ENCODE measurements at places on chromosomes 16 and 17.

GRCh38 chr16:19109288-19109664 is 4.5 kb upstream of the ITPRIPL2 start:
- DNase-seq = no peak

DNA sequence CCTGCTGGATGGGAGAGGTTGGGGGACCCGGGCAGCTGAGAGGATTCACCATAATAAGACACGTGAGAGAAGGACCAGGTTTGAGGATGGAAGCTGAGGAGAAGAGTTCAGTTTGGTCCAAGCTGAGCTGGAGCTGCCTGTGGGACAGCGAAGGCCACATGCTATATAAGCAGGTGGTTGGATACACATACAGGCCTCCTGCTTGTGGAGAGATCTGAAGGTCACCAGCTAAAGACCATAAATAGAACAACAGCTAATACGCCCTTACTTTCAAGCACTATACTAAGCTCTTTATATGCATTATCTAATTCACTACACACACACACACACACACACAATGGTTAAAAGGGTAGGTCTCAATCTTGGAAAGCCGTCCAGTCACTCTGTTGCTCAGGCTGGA is 32.1 kb downstream of the DUSP14 start:
- no peak for DNase-seq

DNA sequence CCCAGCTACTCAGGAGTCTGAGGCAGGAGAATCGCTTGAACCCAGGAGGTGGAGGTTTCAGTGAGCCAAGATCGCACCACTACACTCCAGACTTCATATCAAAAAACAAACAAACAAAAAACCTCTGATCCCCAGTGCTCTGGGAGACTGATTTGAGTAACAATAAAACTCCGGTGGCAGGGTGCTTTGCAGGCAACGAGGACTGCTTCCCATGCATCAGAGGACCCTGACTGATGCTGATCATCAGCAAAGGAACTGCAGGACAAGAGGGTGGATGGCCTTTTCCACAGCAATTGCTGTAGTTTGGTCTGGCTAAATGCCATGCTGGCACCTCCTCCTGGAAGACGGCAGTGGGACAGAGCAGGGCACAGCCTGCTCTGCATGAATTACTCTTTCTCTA is 6.4 kb upstream of the SLC39A11 start:
- DNase-seq = no peak

DNA sequence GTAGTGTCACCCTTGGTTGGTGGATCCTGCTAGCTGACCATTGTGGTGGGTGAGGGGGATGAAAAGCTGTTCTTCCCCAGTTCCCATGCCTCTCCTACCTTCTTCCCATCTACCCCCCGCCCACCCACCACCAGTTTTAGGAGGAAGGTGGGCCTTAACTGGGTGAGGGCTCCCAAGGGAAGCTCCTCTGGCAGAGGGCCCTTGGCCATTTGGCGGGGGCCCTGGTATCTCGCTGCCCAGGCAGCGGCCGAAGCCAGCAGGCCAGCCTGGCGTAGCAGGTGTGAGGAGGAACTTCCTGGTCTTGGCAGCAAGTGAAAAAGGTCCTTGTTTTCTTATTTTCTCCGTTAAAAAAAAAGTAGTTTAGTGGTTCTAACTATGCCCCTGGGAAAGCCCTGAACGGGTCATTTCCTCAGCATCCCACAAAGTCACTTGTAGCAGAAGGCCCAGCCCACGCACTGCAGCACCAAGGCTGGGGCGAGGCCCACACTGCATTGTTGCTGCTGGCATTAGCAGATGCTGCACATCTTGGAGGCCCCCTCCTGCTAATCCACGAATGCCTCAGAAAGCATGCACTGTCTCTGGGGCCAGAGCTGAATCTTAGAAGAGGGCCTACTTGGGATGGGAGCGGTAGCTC is 72.5 kb downstream of the MPRIP start:
- DNase-seq = no peak

- no peak for DNase-seq
Measured at GRCh38 chr17:57577751-57578607, 167.1 kb downstream of the CCDC182 start.

DNA sequence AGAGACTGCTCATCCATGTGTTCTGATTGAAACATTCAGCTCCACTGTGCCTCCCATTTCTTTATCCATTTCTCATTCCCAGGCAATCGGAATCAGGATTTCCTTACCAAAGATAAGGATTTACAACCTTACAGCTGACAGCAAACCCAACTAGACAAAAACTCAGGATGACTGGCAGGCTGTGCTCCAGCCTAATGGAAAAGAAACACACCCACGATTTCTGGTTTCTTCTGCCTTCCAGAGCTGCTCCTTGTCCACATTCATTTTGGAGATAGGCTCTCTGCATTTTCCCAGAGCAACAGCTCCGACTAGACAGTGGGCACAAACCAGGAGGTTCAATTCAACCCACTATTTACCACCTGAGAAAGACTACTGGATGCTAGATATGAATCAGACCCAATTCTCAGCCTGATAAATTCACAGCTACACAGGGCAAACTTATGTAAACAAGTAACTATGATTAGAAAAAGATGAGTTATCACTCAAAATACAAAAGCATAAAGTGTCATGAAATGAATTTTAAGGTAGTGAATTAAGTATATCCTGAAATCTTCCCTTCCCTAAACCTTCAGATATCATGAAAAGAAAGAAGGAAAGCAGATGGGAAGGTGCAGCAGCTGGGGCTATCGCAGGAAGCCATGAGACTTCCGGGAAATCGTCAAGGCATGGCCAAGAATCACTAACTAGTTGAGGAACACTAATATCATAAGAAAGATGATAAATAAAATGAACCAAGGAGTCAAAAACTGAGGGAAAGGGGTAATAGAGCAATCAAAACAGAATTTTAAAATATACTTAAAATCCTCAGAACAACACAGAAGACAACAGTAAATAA is 44.8 kb upstream of the CLEC18B start:
- no peak for DNase-seq

GRCh38 chr17:28484296-28484695 is 10.9 kb downstream of the SLC13A2 start:
- DNase-seq = no peak

DNA sequence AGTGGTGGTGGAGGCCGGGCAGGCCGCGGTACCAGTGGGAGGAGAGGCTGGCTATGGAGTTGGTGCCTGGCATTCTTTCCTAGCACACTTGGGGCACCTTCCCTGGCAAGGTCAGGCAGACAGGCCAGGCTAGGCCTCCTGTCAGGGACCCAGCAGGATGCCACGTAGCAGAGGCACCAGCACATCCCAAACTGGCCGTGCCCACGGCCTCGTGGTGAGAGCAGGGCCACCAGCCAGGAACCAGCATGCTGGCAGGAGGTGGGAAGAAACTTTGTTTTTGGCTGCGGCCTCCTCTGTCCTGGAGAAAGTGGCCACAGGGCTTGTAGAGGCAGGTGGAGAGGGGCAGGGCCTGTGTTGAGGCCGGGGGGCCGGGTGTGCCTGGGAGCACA is 57.6 kb upstream of the CBFA2T3 start:
- no peak for DNase-seq

DNA sequence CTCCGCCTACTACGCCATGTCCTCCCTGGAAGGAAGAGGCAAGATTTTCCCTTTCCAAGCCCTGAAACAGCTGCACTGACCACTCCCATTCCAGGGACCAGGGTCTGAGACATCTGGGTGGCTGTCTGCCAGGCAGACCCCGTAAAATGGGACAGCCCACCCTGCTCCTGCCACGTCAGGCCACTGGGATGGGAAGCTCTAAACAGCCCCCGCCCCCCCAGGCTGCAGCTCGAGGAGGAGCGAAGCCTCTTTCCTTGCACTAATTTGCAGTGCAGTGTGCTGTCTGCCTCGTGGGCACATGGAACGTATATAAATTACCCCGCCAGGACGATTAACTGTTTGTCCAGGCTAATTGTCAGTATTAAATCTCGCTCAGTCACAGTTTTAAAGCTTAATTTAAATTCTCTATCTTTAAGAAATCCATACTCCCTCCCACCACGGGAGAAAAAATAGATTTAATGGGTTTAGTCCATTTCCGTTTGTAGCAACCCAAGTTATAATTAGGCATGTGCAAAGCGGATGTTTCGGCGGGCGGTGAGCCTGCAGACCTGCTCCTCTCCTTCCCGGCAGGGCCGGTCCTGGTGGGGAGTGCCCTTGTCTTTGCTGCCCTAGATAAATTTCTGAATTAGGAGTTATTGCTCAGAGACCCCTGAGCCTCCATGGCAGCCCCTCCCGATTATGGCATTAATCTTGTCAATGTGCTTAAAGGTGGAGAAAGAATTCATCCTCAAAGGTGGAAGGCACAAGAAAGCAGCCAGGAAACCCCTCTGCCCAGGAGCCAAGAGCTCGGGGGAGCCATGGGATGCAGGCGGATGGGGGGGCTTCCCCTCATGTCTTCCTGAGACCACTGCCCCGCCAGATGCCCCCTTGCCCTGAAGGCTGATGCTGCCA is 268.0 kb upstream of the TNRC6C start:
- peak; percentile 20 for DNase-seq

DNA sequence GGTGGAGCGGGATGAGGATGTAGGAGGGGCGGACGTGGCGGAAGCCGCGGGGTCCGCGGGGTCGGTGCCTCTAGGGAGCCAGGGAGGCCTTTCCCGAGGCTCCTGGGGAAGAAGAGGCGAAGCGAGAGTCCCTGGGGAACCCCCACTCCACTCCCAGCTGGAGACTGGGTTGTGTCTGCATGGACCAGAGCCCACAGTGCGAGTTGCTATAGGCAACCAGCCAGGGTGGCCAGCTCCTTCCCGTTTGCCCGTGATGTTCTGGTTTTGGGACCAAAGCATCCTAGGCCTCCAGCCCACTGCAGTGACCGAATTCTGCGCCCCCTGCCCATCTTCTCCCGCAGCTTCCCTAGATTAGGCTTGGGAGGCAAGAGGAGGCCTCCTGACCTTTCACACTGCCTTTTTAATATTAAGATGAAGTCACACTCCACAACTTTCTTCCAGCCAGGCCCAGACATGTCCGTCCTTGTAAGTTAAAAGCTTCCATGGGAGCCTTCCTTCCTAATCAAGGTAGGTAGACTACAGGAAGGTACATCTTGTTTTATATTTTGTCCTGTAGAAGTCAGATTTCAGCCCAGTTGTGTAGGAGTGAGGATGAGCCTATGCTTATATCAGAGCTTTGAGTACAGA is 469 bp downstream of the AMZ2 start:
- no peak for DNase-seq

- DNase-seq = no peak
Measured at GRCh38 chr16:84040823-84041820, 1.5 kb downstream of the SLC38A8 start.

GRCh38 chr17:45364531-45365390 is 47.9 kb upstream of the MAP3K14 start:
- no peak for DNase-seq

GRCh38 chr17:38861399-38861843 is 7.9 kb upstream of the RPL23 start:
- DNase-seq = no peak

DNA sequence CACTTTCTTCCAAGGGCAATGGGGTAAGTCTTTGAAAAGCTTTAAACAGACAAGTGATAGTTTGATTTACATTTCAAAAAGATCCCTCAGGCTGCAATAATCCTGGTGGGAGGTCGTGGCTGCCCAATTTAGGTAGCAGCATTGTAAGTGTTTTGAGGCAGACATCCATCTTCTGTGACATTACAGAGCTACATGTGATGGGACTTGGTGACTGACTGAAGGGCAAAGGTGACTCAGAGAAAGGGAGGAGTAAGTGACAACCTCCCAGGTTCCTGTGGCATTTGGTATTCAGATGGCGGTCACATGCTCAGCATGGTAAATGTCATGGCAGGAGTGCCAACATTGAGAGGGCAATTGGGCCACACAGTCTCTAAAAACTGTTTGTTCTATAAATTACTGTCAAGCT is 26.5 kb downstream of the STAT3 start:
- DNase-seq = no peak

GRCh38 chr16:68070249-68070730 is 14.9 kb upstream of the NFATC3 start:
- no peak for DNase-seq

DNA sequence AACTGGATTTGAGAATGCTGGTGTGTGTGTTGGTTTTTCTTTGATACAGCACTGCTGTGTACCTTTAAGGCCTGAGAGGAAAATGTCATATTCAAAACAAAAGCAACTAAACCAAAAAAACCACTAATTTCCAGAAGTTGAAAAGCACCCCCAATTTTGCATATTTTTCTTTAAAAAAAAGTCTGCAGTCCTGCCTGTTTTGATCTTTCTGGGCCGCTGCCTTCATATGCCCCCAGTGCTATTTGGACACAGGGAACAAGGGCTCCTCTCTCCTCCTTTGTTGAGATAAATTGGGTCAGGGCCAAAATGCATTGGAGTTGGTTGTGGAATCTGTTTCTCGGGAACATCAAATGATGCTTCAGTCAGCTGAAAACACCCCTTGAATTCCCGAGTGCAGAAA is 26.9 kb downstream of the GPT2 start:
- DNase-seq = no peak

DNA sequence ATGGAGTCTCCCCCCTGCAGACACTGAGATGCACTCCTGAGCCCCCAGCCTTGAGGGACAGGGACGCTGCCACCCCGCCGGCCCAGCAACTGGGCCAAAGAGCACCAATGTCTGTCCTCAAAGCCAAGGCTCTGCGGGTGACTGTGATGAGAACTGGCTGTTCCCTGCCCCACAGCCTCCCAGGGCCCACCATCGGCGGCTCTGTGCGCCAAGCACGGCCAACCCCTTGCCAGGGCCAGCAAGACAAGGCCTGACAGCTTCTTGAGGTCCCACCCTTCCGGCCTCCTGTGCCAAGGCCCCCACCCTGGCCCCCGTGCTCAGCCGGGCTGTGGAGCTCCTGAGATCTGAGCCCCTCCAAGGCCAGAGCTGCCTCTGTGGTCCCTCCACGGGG is 34.2 kb upstream of the PABPN1L start:
- DNase-seq = no peak

GRCh38 chr17:83034525-83034924 is 44.9 kb upstream of the METRNL start:
- DNase-seq = no peak

- DNase-seq = no peak
Measured at GRCh38 chr17:39156491-39156890, 5.1 kb upstream of the PLXDC1 start.

DNA sequence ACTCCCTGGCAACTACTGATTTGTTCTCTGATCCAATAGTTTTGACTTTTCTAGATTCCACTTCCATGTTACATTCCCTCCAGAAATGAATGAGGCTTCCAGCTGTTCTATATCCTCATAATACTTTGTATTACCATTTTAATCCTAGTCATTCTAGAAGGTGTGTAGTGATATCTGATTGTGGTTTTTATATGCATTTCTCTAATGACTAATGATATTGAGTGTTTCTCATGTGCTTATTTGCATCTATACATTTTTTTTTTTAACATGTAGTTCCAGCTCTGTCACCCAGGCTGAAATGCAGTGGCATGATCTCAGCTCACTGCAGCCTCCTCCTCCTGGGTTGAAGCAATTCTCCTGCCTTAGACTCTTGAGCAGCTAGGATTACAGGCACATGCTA is 7.3 kb downstream of the ADGRG5 start:
- no peak for DNase-seq

- DNase-seq = no peak
Measured at GRCh38 chr17:29141514-29141876, 38.7 kb downstream of the MYO18A start.

DNA sequence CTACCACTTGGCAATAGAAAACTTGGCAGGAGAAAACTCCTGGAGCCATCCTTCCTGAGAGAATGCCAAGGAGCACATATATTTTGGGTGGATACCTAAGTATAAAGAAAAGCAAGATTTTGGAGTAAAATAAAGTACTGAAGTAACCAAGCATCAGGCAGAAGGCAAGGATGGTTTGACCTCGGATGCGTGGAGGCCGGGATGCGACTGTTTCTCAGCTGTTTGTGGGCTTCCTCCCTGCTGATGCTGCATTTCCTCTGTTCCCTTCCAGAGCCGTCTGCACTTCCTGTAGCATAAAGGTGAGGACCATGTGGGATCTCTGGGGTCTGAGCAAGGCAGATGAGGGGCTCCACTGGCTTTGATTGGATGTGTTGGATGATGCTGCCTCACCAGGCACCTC is 5.5 kb upstream of the TCF25 start:
- DNase-seq = no peak
